Stimulated activated CD8-positive, alpha-beta memory T cell treated with anti-CD3 and anti-CD28 coated beads, Interleukin-15, amount 100 ng/mL, for 48 hours (primary cell): ENCODE measurements at places on chromosomes 11 and 22.

DNA sequence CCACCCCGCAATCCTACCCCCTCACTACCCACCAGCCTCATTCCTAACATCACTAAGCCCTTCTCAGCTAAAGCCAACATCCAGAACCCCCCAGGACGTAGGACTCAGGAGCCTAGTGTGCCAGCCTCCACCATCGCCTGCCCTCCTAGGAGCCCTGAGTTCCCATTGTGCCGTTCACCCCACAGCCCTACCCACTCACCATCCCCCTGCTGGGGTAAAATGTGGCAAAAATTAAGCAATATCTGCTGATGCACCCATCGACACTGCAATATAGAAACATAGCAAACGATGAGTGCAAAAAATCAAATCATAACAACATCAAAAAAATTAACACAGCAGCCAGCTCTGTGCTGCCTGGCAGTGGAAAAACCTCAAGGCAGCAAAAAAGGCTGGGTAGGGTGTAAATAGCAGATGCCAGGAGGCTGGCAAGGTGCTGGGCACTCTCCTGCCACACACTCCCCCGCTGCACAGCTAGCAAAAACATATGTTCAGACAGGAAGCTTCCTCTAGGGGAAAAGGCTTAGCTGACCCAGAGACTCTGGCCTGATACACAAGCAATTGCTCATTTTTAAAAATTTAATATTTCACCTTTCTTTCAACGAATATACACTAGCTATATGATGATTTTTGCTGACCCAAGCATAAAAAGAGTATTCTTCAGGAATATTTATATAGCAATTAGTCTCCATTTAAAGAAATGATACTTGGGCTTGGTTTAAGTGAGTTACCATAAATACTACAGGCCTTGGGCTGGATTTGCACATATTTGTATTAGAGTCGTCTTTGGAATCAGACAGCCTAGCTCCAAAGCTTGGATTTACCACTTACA, 33.8 kb downstream of the PRDM10 start:
- no peak for DNase-seq

DNA sequence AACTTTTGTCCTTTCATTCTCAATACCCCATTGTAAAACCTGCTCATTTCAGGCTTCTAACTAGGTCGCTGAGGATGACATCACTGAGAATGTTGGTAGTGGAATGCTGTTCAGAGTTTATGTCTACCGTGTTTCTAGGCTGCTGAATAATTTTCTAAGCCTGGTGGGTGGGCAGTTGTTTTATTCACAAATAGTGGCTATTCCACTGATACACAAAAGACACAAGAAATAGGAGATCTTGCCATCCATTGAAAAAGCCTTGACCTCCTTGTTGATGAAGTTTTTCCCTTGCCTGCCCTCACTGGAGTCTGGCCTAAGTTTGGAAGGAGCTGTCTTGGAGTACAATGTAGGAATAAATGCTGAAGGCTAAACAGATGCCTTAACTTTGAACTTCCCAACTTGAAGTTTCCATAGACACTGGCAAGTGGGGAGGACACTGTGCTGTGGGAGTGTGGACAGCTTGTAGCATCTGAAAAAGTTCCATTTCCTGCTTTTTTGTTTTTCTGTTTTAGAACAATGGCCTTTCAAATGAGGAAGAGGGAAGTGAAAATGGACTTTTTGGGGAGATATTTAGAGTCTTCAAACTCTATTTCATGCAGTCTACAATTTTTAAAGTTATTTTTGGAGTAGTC, 59.2 kb downstream of the TRIM44 start:
- DNase-seq, result no peak

DNA sequence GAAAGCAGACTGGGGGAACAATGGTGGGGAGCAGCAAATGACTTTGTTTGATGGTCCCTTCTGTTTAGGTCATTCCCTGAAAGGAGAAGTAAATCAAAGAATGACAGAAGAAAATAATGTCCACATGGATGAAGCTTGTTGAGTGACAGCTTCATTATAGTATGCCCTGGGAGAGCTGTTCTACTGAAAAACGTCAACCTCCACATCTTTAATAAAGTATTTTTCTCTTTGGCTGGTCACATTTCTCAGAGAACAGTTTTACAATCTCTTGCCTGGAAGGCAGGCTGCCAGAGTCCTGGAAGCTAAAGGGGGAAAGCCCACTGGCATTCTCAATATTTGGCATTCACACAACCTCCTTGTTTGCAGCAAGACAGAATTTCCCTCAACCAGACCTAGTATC, 287.9 kb downstream of the SWAP70 start:
- no peak for DNase-seq

GRCh38 chr11:102981324-102981910, 25.9 kb upstream of the MMP13 start:
- no peak for DNase-seq

DNA sequence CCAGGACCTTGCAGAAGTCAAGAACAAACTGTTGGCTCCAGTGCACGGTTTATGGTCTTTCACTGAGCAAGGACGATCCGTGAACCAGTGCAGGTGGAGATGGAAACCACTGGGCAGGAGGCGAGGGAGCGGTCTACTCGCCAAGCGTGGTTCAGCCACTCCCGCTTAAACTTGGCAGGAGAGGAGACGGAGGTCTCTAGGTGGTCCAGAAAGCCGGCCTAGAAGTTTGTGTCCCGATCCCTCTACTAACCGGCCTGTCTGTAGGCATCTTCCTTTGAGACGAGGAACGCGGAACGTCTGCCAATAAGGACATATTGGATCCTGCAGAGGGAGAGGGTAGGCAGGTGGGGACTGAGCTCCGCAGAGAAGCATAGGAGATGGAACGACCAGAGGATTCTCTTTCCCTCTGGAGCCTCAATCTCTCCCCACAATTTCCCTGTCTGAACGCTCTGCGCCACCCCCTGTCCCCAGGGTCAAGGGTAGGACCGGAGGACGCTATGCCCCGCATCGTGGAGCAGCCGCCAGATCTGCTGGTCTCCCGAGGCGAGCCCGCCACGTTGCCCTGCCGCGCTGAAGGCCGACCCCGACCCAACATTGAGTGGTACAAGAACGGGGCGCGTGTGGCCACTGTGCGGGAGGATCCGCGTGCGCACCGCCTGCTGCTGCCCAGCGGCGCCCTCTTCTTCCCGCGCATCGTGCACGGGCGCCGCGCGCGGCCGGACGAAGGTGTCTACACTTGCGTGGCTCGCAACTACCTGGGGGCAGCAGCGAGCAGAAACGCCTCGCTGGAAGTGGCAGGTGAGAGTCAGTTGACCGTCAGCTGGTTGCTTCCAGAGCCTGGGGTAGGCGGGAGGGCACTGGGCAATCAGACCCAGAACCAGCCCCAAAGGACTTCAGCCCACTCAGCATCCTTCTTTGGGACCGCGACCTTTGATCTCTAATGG, 3.4 kb downstream of the ROBO3 start:
- DNase-seq, result no peak

GRCh38 chr11:130526846-130527245, 78.4 kb downstream of the ADAMTS15 start:
- no peak for DNase-seq

- DNase-seq, result no peak
Observed at GRCh38 chr11:7509966-7510365, 3.8 kb upstream of the PPFIBP2 start.

DNA sequence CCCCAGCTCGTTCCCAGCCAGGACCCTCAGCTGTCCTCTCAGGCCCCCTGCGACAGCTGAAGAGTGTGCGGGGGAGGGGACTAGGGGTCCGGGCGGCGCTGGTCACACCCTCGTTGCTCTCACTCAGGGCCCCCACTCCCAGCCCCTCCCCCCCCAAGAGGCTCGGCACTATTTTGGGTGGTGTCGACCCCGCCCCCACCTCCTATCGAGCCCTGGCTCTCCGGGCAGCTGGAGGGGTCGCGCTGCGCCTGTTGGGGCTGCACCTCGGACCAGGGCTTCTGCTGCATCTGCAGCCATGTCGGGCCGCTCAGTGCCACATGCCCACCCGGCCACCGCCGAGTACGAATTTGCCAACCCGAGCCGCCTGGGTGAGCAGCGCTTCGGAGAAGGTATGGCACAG, at the start of gene HSPB2:
TSS of gene HSPB2 (plus strand) at position 200 of the 400 bp plus-strand sequence. CDS start at position 296, 96 bp downstream.
- DNase-seq, result no peak

DNA sequence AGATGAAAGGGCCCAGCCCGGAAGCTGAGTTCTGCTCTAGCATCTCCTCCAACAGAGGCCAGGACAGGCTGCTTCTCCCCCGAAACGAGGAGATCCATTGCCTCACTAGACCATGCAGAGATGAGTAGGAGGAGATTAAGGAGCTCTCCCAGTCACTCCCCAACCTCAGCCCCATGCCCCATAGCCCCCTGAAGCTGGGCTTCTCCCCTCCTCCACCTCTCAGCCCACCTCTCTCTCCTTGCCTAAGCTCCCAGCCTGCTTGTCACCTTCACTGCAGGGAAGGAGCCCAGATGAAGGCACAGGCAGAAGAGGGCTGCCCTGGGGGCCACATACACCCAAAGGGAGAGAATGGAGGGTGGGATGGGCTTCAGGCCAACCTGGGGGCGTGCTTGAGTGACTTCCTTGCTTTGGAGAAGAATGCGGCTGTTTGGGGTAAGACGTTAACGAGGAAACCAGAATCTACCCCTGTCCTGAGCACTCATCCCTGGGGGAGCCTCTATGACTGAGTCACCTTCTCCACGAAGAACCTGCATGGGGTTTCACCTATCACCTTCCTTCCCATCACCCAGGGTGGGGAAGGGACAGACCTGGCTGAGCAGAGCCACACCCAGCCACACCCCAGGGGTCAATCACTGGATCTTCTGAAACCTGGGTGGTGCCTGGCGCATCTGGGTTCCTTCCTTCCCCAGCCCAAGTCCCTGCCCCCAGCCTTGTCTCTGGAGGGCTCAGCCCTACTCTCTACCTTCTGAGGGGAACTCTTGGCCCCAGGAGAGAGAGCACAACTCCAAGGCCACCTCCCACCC, 11.6 kb upstream of the GNAZ start:
- DNase-seq, result no peak

- DNase-seq, result no peak
Observed at GRCh38 chr11:6705905-6706535, 22.9 kb upstream of the MRPL17 start.

DNA sequence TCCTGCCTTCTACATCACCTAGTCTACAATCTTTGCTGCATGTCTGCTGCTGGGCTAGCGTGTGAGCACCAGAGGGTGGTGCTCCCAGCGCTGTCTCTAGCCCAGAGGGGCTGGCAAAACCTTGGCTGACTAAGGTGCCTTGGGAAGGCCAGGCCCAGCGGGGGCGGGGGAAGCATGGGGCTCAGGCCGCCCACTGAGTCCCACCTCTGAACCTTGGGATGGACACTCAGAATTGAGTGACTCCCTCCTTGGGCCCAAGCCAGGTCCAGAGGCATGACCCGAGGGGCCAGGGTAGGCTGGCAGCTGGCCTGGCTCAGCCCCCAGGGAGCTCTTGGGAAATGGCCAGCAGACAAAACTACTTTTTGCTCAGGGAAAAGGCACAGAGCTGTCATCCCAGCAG, 7.6 kb upstream of the GAL3ST1 start:
- DNase-seq, result no peak

DNA sequence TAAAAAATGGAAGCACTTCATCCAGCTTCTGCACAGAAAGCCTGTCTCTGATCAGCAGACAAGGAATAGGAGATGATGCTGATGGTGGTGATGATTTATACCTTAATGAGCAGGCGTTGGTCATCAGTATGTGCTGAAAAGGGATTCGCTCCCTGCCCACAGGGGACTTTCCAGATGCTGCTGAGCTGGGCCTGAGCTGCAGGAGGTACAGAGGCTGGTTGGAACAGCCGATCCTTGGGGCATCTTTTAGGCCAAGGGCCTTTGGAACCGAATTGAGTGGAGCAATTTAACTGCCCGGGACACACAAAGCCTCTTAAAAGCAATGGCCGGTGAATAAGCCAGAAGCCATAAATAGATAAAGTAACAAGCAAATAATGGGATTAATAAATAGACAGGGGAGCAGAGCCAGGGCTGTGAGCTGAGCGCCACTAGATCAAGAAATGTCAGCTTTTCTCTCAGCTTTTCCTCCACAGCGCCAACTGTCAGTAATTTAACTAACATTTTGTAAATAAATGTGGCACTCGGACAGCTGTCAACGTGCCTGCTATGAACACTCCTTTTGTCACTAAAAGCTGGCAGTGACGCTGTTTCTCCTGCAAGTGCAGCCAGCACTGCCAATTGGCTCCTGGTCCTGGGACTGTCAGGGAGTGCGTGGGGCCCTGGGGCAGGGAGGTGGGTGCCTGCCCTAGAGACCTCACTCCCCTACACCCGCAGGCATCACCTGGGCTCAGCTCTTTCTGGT, 562.3 kb downstream of the NTM start:
- DNase-seq, result no peak

- no peak for DNase-seq
Observed at GRCh38 chr11:47668665-47669064, 26.3 kb upstream of the MTCH2 start.

GRCh38 chr11:15745266-15745665, 611.1 kb downstream of the SOX6 start:
- no peak for DNase-seq

- no peak for DNase-seq
Observed at GRCh38 chr11:28835790-28836189, 727.6 kb downstream of the METTL15 start.

DNA sequence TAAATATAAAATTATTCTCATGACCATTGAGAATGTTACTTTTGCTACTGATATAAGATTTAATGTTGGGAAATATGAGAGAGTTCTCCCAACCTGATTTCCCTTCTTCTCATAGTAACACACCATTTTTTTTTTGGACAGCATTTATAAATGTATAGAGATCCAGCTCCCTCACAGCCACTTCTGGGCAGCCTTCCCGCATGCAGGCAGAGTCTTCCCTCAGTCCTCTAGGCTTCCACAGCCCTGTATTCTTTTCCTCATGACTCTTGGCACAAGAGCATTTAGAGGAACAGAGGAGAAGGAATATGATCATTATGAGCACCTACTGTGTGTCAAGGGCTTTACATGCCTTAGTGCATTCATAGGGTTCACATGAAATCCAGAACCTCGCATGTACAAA, 9.0 kb downstream of the DTX4 start:
- DNase-seq, result no peak

GRCh38 chr11:128260398-128260797, 327.0 kb downstream of the ETS1 start:
- no peak for DNase-seq

DNA sequence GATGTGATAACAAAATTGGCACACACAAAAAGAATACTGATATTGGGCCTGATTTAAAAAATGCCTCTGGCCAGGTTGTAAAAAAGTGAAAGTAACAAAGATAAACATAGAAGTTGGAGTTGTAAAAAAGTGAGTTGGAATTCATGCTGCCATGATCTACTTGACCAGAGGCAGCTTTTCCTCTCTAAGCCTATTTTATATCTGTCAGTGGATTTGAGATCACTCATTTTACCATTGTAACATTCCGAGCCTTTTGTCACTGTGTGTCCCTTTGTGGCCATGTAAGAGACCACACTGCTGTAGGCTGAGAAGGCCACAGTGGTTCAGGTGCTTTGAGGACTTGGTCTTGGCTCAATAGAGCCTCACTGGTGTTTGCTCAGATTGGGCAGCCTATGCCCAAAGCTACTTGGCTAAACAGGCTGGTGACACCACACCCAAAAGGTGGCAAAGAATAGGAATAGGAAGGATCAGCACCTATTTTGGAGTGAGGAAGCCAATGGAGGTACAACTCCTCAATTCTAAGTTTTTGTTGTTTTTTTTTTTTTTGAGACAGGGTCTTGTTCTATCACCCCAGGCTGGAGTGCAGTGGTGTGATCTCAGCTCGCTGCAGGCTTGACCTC, 7.1 kb downstream of the FEN1 start:
- DNase-seq, result no peak

GRCh38 chr11:69803604-69804218, 15.5 kb downstream of the FGF3 start:
- no peak for DNase-seq

GRCh38 chr11:23100726-23101125, 240.5 kb upstream of the CCDC179 start:
- no peak for DNase-seq

GRCh38 chr11:104997288-104997687, 25.7 kb downstream of the CASP5 start:
- no peak for DNase-seq

GRCh38 chr11:8320076-8320475, 56.4 kb upstream of the LMO1 start:
- no peak for DNase-seq
